ENCODE measurements at places on chromosomes 7 and 10.

DNA sequence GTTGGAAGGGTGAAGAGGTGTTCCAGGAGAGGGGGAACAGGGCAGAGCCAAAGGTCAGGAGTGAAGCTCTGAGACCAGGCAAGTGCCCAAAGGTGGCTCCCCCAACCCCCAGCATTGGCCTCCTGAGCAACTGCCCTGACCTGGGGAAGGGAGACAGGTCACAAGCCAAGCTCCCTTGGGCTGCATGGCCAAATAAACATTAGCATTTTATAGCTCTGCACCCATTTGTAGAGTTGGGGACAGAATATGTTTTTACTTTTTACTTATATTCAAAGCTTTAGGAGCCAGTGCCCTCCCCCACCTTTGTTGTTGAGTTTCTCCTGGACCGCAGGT lies 4.0 kb downstream of the UNC5B start:
- no peak for DNase-seq

DNA sequence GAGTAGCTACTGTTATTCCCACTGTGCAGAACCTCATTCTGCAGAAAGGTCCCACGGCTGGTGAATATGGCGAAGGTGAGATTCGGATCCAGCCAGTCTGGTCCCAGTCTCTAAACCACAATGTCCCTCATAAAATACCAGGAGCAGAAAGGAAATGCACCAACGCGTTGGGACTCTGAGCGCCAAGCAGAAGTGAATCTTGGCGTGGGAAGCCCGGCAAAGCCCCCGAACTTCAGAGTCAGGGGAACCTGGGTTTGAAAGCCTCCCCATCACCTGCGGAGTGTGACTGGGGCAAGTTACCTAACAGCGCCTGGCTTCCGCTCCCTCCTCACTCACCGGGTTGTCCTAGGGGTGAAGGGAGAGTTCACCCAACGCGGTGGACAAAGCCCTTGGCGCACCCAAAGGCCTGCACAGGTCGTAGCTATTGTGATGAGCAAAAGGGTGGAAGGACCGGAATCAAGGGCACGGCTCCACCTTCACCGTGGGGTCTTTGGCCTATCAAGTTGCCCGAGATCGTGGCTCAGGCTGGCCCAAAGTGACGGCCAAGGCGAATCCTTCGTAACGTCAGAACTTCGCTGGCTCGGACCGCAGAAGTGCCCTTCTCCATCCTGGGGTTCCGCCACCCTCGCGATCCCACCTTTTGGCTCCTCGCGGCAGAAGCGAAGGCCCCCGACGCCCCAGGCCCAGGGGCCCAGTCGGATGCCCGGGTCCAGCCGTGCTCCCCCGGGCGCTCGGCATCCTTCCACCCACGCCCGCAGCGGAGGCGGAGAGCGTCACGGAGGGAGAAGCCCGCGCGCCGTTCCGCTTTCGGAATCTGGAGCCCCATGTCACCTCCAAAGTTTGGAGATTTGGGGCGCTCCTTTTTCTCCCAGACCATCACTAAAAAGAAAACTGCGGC lies 811 bp downstream of the RGS10 start:
- DNase-seq: no peak

DNA sequence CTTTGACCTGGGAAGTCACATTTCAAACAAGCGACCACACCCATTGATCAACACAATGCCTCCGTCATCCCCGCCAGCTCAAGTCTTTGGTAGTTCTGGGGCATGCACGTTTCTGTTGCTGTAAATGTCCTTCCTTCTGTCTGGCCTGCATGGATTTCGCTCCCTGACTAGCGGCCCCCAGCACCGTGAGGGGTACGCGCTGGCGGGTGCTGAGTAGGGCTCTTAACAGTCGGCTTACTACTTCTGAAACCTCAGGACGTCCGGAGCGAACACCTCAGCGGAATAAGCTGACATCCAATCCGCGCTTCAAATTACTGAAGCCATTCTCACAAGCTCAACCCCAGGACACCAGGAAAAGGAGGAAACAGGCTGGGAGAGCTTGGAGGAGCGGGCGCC lies 505 bp downstream of the NUDCD3 start:
- DNase-seq: no peak

DNA sequence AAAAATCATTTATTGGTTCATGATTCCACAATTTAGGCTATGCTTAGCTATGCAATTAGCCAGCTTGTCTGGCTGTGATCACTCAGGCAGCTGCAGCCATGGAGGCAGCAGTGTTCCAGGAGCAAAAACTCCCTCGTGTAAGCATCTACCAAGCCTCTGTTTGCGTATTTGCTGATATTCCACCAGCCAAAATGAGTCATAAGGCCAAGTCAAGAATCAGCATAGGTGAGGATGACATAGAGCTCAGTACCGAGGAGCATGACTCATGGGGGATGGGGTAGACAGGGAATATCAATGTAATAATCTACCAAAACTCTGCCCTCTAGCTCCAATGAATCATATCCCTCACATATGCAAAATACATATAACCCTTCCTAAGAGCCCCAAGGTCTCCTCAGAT lies 63.3 kb downstream of the IMMP2L start:
- no peak for DNase-seq

GRCh38 chr7:132469264-132469663 lies 107.0 kb downstream of the PLXNA4 start:
- DNase-seq: no peak

- DNase-seq: no peak
Measured at GRCh38 chr7:135946289-135947055, 30.7 kb downstream of the MTPN start.

DNA sequence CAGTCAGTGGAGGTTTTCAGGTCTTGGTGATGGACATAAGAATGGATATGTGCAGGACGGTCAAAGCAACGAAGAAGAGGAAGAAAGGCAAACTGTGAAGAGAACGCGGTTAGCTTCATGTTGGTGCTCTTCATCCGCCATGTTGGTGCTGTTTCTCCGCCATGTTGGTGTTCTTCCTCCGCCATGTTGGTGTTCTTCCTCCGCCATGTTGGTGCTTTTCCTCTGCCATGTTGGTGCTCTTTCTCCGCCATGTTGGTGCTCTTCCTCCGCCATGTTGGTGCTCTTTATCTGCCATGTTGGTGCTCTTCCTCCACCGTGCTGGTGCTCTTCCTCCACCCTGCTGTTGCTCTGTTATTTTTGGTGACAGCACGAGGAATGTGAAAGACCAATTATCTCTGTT lies 95.4 kb downstream of the DOCK1 start:
- no peak for DNase-seq

GRCh38 chr7:24591152-24591551 lies 17.9 kb downstream of the PALS2 start:
- DNase-seq: no peak

- DNase-seq: no peak
Measured at GRCh38 chr10:49264177-49264677, 34.7 kb upstream of the C10orf71 start.

DNA sequence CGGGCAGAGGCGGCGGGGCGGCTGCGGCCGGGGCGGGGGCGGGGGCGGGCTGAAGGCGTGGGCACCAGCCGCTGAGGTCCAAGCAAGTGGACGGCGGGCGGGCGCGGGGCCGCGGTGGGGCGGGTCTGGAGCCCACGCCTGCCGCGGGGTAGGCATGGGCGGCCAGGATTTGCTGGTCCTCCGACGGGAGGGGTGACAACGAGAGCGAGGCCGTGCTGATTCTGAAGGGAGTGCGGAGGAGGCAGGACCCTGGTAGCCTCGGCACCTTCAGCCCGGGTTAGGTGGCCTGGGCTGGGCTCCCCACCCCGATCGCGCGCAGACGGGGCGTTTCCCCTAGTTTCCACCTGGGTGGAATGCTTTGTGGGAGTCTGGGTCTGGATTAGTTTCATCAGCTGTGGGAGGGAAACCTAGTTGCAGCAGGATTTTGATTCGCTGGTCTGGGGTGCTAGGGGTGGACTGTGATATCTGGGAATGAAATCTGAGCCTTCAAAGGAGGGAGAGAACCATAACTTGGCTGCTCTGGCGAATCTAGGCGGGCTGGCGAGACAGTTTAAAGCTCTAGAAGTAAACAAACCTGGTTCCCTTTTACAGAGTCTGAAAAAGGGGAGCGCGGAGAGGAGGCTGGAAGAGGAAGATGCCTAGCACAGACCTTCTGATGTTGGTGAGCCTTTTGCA lies 609 bp downstream of the SGPL1 start:
- DNase-seq: peak; percentile 30

DNA sequence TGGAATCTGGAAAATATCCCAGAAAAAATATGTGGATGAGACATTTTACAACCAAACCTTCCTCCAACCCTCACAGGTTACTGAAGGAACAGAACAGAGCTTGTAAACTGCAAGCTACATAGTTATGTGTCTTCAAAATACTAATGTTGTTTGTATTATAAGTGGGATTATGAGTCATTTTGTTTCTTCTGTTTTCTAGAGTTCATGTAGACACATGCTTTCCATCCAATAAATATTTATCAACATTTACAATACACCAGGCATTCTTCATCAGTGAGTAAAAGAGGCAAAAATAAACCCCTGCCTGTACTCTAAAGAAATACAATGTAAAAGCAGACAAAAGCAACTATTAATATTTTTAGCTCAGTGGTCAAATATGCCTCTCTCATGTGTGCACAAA lies 38.0 kb upstream of the TES start:
- DNase-seq: no peak

DNA sequence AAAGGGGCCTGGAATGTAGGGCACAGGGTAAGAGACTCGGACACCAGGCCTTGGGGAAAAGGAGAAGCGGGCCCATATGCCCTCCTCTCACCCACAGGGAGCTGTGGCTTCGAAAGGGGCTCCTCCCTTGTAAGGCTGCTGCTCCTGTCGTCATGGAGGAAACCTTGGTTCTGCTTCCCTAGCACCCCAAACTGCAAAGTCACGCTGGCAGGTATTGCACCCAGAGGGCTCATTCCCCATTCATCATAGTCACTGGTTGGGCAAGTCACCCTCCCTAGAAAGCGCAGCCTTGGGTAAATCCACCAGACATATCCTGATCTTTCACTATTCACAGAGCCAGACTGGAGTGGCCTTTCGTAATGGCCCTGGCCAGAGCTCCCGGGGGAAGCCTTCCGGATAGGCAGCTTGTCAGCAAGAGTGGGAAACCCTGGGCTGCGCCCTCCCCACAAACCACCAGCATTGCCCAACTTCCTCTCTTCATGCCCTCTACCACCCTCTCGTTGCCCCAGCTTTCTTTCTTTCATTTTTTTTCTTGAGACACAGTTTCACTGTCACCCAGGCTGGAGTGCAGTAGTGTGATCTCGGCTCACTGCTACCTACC lies 121.0 kb downstream of the HIP1 start:
- DNase-seq: no peak

DNA sequence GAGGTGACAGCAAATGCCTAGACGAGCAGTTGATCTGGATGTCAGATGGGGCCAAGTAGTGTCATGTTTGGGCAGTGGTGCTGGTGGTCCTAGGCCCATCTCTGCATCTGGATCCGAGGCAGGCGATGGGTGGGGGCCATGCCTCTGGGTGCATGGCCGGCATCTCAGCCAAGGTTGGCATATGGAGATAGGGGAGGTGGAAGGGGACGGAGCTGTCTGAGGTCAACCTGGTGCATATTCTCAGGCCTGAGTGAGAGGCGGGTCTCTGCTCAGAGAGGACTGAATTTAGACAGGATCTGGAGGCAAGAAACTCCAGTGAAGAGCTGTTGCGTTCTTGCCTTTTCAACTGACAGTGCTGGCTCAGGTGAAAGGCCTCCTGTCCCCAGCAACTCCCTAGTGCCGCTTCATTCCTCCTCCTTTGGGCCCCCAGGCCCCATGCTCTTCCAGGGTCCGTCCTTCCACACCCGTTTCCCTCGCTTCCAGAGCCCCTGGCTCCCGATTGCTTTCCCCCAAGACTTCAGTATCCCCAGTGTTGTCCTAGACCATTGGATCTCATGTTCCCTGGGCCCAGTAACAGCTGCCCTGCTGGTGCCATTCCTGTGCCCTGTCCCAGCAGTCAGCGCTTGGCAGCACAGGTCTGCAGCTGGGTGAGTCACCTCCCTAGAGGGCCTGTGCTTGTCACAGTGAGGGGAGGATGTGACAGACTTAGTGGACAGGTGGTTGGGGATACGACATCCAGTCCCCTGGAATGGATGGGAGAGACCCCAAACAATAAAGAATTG lies 32.6 kb downstream of the GBX1 start:
- no peak for DNase-seq

Measured in iPS DF 19.7 (cell line).